ENCODE measurements at places on chromosomes 7 and 10. TPM values are rescaled to one million over a fixed set of nuclear protein-coding genes. Genes with fewer than 3 reads are reported as not detected.

Gene CYP2C19
- not detected for total RNA-seq

Gene ZYX
- 263 TPM for total RNA-seq

DNA sequence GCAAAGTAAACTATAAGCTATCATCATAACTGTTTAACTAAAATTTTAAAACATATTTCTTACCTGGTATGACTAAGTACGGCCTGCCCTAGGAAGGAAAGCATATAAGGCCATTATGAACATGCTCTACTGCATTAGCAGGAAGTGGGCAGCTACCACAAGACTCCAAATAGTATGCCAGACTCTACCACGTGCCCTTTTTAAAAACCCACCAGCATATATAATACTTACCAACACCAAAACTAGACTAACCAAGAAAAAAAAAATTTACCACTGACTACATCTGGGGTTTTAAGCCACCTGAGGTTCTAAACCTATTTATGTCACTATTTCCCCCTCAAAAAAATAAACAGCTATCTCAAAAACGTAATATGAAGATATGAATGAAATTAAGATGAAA is 30.1 kb downstream of the NUDCD3 start:
- H3K36me3 ChIP-seq: peaks cover 4% of the 10 kb centered on the region
- no peak overlapping the region for H3K4me3 ChIP-seq
- DNase-seq: no peak
- peaks cover 11% of the 10 kb centered on the region for H3K4me1 ChIP-seq
- no peaks in the 10 kb centered on the region for H3K27me3 ChIP-seq
- H3K27ac ChIP-seq: no peak overlapping the region

GRCh38 chr10:98745645-98746044 is 298.9 kb upstream of the HPS1 start:
- no peak for DNase-seq
- H3K27ac ChIP-seq: no peak overlapping the region
- H3K4me3 ChIP-seq: no peak overlapping the region
- H3K36me3 ChIP-seq: no peaks in the 10 kb centered on the region

DNA sequence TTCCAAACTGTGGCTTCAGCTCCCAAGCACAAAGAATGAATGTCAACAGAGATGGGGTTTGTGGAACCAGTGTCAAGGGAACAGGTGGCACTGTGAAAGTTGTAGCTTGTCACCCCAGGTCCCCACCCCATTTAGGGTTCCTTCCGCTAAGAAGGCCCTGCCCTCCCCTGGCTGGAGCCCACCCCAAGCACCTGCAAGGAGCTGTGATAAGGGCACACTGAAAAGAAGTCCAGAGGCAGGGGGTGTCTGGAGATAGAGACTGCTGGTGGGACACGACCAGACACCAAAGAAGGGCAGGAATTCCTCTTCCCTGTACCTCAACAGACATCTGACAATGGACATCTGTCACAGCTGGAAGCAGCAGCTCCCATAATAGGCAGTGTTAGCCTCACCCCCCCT is 4.5 kb downstream of the GRID1 start:
- peak; percentile 29 for DNase-seq
- peaks cover 16% of the 10 kb centered on the region for H3K4me1 ChIP-seq
- H3K36me3 ChIP-seq: no peaks in the 10 kb centered on the region

- H3K36me3 ChIP-seq: peaks cover 26% of the 10 kb centered on the region
- H3K4me1 ChIP-seq: peaks cover 12% of the 10 kb centered on the region
- H3K4me3 ChIP-seq: peak within 1 kb of the TSS; percentile 74
- H3K27ac ChIP-seq: peak within 1 kb of the TSS; percentile 93
- peak; percentile 96 for DNase-seq
- no peaks in the 10 kb centered on the region for H3K27me3 ChIP-seq
These were observed at the start of gene ZDHHC4 for GRCh38 chr7:6577369-6578113. Gene ZDHHC4, plus strand, starts transcription at chr7:6577454. Its CDS starts 3,108 bp downstream, at chr7:6580562.

DNA sequence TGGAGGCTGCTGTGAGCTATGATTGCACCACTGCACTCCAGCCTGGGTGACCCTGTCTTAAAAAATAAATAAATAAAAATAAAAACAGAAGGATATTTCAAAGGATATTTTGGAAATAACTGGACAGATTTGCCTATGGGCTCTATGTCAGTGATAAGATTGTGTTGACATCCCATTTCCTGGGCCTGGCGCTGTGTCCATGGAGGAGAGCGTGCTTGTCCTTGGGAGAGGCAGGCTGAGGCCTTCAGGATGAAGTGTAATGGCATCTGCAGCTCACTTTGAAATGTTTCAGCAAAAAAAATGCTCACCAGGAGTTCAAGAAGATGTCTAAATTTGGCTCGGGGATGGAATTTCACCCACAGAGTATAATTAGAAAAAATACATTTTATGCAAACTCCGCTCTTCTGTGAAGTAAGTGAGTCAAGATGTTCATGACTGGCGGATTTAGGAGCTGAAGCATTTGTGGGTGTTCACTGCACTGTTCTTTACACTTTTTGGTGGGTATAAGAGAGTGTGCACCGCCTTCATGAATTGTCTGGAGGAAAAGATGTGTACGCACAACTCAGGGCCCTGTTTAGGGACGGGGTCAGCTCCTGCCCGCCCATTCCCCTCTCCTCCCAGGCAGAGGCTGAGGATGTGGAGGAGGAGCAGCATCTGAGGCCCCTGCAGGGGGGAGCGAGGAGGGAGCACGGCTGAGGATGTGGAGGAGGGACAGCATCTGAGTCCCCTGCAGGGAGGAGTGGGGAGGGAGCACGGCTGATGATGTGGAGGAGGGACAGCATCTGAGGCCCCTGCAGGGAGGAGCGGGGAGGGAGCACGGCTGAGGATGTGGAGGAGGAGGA is 18.5 kb upstream of the FOXL3 start:
- no peak overlapping the region for H3K27ac ChIP-seq
- H3K27me3 ChIP-seq: no peaks in the 10 kb centered on the region
- no peak for DNase-seq
- no peaks in the 10 kb centered on the region for H3K4me1 ChIP-seq
- H3K36me3 ChIP-seq: no peaks in the 10 kb centered on the region
